ENCODE measurements at places on chromosomes 12 and 14.

- DNase-seq = no peak
Observed at GRCh38 chr14:69401841-69402240, 3.3 kb downstream of the SLC39A9 start.

- DNase-seq = no peak
Observed at GRCh38 chr12:47078733-47079467, 521 bp upstream of the PCED1B start.

DNA sequence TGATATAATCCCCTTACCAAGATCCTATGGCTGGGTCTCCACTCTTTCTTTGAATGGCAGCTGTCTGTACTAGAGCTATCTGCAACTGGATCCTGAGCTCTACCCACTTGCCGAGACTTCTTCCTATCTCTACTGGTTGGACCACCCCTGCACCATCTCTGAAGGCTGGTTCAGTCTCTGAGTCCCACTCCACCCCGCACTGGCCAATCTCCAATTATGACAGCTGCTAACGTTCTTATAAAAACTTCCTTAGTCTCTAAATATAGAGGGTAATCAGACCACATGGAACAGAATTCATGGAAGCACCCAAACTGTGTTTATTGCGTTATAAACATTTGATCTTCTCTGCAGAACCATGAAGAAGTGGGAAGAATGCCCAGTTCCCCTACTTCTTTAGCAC, 186.6 kb upstream of the EEA1 start:
- DNase-seq = no peak

DNA sequence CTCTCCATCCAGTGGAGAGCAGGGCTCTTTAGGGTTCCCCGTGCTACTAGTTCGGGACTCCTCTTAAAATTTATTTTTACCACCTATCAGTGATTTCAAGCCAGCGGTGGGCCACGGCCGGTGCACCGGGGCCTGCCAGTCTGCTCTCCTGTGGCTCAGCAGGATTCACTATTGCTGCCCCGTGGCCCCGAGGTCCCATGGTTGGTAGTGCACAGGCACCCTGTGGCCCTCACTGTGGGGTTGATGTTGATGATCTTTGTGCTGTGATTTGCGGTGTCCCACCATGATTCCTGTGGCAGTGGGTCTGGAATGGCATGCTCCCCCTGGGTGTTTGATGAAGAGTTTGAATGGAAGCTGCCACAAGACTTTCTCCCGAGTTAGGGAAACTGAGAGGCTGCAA, 12.6 kb upstream of the MEG3 start:
- no peak for DNase-seq

DNA sequence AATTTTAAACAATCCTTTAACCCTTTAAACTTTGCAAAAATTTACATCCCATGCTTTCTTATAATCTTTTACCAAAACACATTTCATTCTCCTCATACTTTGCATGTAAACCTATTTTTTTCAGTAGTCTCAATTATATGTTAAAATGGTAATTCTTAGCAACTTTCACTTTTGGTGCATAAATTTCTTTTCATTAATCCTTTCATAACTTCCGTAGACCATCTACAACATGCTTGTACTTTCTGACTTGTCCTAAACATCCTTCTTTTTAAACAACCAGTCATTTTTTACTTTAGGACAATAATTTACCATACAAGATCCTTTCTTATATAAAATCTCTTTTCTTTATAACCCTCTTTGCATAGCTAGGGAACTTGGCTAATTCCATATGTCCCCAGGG, 19.5 kb downstream of the CCDC91 start:
- no peak for DNase-seq

Data from GM19239 (cell line).